ENCODE measurements at places on chromosomes 4 and X.
A peak's percentile ranks its signal among the peaks of the same experiment; 100 is the strongest.

- DNase-seq = no peak
Measured at GRCh38 chr4:1300466-1301455, 11.1 kb downstream of the MAEA start.

DNA sequence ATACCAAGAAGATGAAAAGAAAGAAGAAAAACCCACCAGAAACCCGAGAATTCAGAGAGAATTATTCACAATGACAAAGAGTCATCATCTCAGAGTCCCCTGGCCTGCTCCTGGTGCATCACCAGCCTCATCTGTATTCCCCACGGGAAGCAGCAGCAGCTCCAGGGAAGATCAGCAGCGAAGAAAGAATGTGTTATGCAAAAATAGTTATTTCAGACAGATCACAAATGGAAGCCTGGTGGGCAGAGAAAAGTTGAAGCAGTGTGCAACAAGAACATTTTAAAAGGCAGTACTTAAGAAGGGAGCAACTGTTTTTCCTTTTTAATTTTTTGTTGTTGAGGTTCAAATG, 189.2 kb downstream of the PPP3CA start:
- DNase-seq = no peak

DNA sequence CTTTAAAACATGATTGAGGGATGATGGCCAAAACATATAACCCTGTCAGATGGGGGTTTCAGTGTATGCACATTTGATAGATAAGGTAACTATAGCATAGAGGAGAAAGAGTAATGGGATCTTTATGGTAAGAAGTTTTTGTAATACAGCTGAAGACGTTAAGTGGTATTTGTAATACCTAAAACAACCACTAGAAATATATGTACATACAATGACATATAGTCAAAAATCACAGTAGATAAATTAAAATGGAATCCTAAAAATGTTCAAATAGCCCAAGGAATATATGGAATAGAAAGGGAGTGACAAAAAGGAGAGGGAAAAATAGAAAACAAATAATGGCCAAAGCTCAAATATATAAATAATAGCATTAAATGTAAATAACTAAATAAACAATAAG, 371.3 kb upstream of the FSTL5 start:
- DNase-seq = no peak

DNA sequence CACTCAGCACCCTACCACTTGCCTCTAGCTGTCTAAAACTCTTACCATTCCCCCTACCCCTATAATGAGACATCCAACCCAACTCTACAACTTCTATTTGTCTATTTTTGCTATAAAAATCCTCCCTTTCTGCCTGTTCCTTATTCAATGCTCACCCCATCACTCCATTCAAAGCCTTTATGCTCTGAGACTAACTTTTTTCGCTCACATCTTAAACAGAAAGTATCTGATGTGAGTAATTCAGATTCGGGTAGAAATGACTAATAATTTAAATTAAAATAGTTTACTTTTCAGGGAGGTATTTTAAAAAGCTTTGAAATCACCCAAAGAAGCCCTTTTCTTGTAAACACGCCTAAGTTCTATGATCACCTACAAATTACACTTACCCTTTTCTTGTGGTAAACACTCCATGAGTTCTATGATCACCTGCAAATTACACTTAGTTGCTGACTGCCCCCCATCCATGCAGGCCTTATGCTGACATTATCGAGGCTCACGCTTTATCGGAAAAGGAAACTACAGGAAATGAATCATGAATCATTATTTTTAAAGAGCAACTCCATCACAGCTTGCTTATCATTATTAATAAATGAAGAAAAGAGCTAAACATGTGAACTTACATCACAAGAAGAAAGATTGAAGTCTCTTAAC, 168.7 kb upstream of the PPP1R2C start:
- DNase-seq = no peak

GRCh38 chr4:128452415-128452814, 164.8 kb upstream of the PGRMC2 start:
- DNase-seq = no peak

DNA sequence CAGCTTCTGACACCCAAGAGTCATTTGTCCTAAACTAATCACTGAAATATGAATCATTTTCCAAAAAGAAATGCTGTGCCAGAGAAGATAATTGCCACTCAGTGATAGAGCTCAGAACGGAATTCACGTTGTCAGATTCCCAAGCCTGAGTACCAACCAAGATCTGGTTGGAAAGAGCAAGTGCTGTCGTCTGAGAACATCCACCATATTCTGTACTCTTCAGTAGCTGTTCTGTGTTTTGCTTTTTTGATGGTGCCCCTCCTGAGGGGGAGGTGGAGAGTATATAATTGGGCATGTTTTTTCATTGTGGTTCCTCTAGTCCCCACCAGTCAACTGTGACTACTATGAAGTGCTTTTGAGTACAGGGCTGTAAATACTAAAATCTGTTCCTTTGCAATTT, 13.2 kb downstream of the RUFY3 start:
- no peak for DNase-seq

GRCh38 chr4:22323691-22324090, 192.2 kb downstream of the ADGRA3 start:
- no peak for DNase-seq

DNA sequence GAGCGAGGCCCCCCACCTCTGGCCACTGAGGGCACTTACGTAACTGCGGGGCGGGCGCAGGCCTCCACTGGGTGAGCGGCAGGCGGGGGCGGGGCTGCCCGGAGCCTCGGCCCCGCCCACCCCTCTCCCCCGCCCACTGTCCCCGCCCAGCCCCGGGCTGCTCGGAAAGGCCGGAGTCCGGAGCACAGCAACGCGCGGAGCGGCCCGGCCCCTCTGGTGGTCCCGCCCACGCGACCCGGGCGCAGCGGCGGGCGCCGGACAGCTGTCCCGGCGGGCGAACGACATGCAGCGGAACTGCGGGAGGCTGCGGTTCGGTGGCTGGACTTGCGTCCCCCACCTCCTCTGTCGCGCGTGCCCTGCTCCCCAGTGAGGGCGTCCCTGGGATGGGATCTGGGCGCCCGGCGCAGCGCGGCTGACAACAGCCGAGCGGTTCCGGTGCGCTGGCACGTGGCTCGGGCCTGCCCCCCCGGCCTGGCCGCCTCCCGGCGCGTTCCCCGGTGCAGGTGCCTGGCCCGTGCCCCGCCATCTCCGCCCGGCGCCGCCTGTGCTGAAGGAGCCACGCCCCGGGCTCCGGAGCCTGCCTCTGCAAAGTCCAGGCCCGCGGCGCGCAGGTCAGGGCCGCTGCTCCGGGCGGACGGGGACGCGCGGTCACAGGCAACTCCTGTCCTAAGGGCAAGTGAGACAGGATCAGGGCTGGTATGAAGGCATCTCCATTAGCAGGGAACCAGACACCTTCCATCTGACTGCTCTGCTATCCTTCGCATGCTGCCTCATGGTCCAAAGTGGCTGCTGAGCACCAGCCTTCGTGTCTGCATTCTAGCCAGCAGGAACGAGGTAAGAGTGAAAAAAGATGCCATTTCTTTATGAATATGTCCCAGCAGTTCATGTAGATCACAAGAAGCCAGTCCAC, 21.8 kb upstream of the JAKMIP1 start:
- peak; percentile 36 for DNase-seq

DNA sequence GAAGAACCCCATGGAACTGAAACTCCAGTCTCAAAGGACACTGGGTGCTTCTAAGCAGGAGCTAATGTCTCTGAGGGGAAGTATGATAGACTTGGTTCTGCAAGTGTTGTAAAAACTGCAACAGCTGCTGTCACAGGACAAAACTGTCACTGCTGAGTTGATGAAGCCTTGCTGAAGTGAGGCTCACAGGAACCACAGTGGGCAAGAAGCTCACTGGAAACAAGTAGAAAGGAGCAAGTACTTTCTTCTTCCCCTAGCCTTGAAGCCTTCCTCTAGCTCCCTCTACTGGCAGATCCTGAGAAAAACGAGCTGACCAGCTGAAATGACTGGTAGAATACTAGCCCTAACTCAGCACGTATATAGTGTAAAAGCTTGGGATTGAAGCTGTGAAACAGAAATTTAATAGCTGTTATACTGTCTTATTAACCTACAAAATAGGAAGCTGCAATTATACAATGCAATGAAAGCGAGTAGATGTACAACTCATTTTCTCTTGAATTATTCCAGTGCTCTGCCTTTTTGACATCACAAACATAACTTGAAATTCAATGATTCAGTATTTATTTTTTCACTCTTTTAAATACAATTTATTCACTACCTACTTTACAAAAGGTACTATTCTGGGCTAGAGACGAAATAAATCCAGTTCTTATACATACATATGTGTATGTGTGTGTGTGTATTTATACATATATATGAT, 91.4 kb downstream of the GABRB1 start:
- DNase-seq = no peak

GRCh38 chr4:127140306-127140705, 492.5 kb upstream of the INTU start:
- DNase-seq = no peak

DNA sequence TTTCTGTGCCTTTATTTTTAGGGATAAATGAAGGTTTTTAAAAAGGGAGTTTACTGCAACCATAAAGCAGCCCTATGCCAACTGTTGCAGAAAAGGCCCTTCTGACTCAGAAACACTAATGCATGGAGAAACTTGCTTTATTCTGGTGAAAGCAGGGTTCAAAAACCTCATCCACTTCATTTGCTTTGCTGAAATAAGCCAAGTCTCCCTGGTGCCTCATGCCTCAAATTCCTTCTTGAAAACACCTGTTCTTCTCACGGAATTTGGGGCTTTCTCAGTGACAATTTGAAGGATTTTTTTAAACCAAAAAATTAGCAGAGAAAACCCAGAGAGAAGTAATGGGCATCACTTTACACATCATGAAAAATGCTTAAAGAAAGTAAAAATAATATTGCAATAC, 349.0 kb downstream of the PCDH7 start:
- DNase-seq = no peak

DNA sequence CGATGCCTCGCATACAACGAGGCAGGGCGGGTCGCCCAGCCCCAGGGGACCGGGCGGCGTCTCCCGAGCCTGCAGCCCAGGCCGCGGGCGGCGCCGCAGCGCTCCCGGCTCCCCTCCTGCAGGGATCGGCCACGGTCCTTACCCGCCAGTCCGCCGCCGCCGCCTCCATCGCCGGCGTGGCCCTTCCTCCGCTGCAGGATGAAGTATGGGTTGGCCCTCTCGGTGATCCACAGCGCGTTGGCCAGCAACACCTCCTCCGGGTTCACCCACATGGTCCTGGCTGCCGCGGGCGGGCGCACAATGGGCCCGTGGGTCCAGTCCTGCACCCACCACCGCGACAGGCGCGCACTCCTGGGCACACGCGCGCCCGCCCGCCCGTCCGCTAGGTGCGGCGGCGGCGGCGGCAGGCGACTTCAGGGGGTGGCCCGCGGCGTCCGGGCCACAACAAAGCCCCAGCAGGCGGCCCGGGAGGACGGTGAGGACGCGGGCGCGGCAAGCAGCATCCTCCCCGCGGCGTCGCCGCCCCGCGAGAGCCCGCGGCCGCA, 339 bp downstream of the TBC1D9 start:
- peak; percentile 77 for DNase-seq

DNA sequence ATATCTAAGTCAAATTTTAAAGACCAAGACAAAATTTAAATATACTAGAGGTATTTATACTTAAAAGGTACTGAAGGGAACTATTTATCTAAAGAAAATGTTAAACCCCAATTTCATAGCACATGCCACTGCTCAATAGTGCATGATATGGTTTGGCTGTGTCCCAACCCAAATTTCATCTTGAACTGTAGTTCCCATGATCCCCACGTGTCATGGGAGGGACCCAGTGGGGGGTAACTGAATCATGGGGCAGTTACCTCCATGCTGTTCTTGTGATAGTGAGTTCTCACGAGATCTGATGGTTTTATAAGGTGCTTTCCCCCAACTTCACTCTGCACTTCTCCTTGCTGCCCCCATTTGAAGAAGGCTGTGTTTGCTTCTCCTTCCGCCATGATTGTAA, 32.3 kb downstream of the MAML3 start:
- DNase-seq = no peak

- no peak for DNase-seq
Measured at GRCh38 chr4:18234108-18234507, 212.6 kb upstream of the LCORL start.

GRCh38 chrX:14598330-14598729, 69.0 kb downstream of the GLRA2 start:
- DNase-seq = no peak

GRCh38 chr4:164783976-164784375, 30.0 kb downstream of the SMIM31 start:
- no peak for DNase-seq

- DNase-seq = no peak
Measured at GRCh38 chr4:169221662-169222061, 49.1 kb downstream of the SH3RF1 start.

DNA sequence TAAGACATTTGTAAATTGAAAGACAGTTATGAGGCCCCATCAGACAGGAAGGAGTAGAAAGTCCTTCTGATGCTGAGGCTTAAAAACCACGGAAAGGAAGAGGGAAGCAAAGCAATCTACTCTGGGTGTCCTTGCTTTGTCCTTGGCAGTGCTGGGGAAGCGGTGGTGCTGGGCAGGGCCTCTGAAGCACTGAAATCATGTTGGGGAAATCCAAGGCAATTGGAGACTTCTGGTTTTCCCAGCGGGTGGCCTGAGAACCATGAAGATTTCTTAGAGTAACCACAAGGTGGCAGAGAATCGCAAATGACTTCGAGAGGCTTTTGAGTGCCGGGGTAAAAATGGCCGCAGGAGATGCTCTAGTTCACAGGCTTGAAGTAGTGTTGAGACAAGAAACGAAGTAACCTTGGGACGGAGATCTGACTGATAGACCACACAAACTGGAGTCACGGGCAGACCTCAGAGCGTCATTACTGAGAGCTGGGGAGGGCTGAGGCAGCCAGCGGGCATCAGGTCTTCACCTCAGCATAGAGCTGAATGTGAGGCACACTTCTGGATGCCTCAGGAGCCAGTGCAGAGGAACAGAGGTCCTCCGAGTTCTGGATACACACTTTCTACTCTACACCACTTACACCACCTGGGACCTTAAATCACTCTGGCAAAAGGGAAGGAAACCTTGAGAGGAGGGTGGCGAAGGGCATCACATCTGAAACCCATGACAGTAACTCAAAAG, 130.7 kb upstream of the GPRIN3 start:
- DNase-seq = no peak

GRCh38 chr4:108965016-108965415, 202.2 kb upstream of the ETNPPL start:
- DNase-seq = no peak

GRCh38 chrX:140157143-140157542, 191.8 kb upstream of the CXorf66 start:
- DNase-seq = no peak

DNA sequence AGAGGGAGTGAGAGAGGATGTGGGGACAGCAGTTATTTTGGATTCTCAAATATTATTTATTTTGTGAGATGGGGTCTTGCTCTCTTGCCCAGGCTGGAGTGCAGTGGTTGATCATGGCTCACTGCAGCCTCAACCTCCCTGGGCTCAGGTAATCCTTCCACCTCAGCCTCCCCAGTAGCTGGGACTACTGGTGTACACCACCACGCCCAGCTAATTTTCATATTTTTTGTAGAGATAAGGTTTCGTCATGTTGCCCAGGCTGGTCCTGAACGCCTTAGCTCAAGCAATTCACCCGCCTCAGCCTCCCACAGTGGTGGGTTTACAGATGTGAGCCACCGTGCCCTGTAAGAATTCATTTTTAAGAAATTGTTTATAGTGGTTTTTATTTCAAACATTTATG, 61.2 kb downstream of the FHDC1 start:
- no peak for DNase-seq

All from coronary artery (tissue), 2 donors.